ENCODE measurements at places on chromosomes 6 and 20. TPM values are rescaled to one million over a fixed set of nuclear protein-coding genes. Genes with fewer than 3 reads are reported as not detected.

Gene C4B
- total RNA-seq, result 11.9 TPM

GRCh38 chr6:133432021-133432989 lies 191.1 kb downstream of the EYA4 start:
- no peak overlapping the region for H3K27ac ChIP-seq
- no peak for DNase-seq
- H3K4me3 ChIP-seq, result no peak overlapping the region
- no peaks in the 10 kb centered on the region for H3K4me1 ChIP-seq
- H3K27me3 ChIP-seq, result no peaks in the 10 kb centered on the region

- H3K4me1 ChIP-seq, result peaks cover 5% of the 10 kb centered on the region
- no peaks in the 10 kb centered on the region for H3K36me3 ChIP-seq
- no peak for DNase-seq
- no peak overlapping the region for H3K4me3 ChIP-seq
These were observed 1.3 kb upstream of the NKAIN2 start for GRCh38 chr6:123802351-123802696.

Gene FAM83B
- 36.6 TPM for total RNA-seq

Gene CLVS2
- 0.19 TPM for total RNA-seq

- H3K4me1 ChIP-seq, result peaks cover 37% of the 10 kb centered on the region
- peak overlapping the region; percentile 92 for H3K4me3 ChIP-seq
- DNase-seq, result no peak
- no peaks in the 10 kb centered on the region for H3K27me3 ChIP-seq
- no peaks in the 10 kb centered on the region for H3K36me3 ChIP-seq
These were observed 556 bp upstream of the YWHAB start for GRCh38 chr20:44884907-44885391.

DNA sequence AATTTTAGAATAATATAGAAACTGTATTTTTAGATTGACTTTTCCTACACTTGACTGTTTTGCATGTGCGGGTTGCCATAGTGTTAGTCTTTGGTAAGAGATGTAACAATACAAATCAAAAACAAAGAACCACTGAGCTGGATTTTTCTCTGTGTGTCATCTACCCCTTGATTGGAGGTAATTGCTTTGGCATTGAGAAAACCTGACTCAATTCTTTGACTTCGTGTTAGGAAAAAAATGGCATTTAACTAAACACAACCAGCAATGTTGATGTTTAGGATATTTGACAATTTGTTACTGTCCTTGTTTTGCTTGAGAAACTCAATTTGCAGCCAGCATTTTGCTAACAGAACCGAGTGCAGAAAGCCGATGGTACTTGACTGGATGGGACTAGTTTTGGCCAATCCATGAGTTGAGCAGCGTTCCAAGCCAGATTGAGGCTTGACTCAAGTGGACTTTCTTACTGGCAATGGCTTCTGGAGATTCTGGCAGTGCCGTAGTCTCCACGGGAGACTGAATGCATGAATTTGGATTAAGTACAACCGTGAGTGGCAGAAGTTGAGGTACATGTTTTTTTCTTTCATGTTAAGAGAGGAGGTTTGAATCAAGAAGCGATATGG lies 17.1 kb downstream of the TPBG start:
- no peak overlapping the region for H3K4me3 ChIP-seq
- DNase-seq, result no peak
- H3K27me3 ChIP-seq, result no peaks in the 10 kb centered on the region
- no peaks in the 10 kb centered on the region for H3K4me1 ChIP-seq
- no peaks in the 10 kb centered on the region for H3K36me3 ChIP-seq

GRCh38 chr6:136166815-136167214 lies 83.3 kb downstream of the MTFR2 start:
- no peak overlapping the region for H3K4me3 ChIP-seq
- DNase-seq, result no peak
- H3K4me1 ChIP-seq, result no peaks in the 10 kb centered on the region

- H3K36me3 ChIP-seq, result no peaks in the 10 kb centered on the region
- no peak overlapping the region for H3K27ac ChIP-seq
- no peaks in the 10 kb centered on the region for H3K27me3 ChIP-seq
These were observed 33.3 kb upstream of the SASH1 start for GRCh38 chr6:148309301-148309700.

DNA sequence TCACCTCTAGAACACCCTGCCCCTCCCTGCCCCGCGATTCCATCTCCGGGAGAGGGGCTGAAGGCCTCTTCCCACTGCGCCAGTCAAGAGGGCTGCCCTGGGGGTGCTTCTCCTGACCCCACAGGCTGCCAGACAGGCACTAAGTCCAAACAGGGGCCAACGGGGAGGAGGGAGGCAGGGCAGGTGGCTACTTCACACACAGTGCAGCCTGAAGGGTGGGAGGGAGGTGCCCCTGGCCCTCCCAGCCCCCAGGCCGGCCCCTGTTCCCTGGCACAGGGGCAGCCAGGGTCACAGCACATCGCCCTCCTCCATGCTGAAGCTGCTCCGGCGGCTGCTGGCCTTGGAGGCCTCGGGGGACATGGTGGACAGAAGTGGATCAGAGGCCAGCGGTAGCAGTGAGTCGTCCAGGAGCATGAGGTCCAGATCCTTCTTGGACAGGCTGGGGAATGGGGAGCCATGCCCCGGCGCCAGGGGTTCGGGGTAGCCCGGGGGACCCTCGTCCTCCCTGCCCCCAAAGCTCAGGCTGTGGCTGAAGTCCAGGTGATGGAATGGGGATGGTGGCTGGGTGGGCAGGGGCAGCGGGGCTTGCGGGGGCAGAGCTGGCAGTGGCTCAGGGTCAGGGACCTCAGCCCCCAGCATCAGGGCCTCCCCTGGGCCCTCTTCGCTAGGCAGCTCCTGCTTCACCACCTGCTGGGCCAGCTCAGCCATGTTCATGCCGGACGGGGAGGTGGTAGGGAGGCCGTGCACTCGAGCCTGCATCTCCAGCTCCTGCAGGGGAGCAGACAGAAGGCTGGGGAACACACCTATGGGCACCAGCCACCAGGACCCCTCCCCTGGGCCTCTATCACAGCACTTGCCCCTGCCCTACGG lies 46.3 kb downstream of the MDFI start:
- H3K27me3 ChIP-seq, result no peaks in the 10 kb centered on the region
- no peak overlapping the region for H3K27ac ChIP-seq
- DNase-seq, result no peak
- H3K4me1 ChIP-seq, result peaks cover 5% of the 10 kb centered on the region

DNA sequence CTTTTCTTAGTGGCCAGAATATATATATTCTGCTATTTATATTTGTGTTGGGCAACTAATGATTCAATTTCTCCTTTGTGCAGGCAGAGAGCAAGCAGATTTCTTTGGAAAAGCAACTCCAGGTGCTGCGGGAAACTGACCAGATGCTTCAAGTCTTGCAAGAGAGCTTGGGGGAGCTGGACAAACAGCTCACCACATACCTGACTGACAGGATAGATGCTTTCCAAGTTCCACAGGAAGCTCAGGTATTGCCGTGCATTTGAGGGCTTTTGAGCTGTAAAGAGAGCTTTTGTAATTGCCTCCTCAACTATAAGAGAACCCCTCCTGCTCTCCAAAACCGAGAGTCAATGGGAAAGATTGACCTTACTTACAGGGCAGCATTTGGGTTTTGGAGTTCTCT lies 203.5 kb downstream of the UTRN start:
- no peak overlapping the region for H3K4me3 ChIP-seq
- no peak for DNase-seq
- H3K36me3 ChIP-seq, result no peaks in the 10 kb centered on the region
- H3K27ac ChIP-seq, result no peak overlapping the region

GRCh38 chr6:21887231-21888185 lies 294.0 kb downstream of the SOX4 start:
- no peaks in the 10 kb centered on the region for H3K4me1 ChIP-seq
- H3K36me3 ChIP-seq, result no peaks in the 10 kb centered on the region
- no peak overlapping the region for H3K4me3 ChIP-seq
- no peak for DNase-seq
- H3K27me3 ChIP-seq, result no peaks in the 10 kb centered on the region

Gene MYL9
- total RNA-seq, result 582 TPM

Gene DHX16
- 25.9 TPM for total RNA-seq

Gene SLC12A5
- not detected for total RNA-seq

All from colonic mucosa (tissue), 4 donors.